ENCODE measurements at places on chromosomes 3 and 15. TPM values are rescaled to one million over a fixed set of nuclear protein-coding genes. Genes with fewer than 3 reads are reported as not detected.

GRCh38 chr15:63560741-63561448 is 36.3 kb upstream of the FBXL22 start:
- H3K27ac ChIP-seq: peak overlapping the region; percentile 80
- H3K4me1 ChIP-seq: peaks cover 42% of the 10 kb centered on the region
- peak; percentile 51 for DNase-seq
- H3K36me3 ChIP-seq: peaks cover 51% of the 10 kb centered on the region
- peak overlapping the region; percentile 3 for H3K4me3 ChIP-seq

DNA sequence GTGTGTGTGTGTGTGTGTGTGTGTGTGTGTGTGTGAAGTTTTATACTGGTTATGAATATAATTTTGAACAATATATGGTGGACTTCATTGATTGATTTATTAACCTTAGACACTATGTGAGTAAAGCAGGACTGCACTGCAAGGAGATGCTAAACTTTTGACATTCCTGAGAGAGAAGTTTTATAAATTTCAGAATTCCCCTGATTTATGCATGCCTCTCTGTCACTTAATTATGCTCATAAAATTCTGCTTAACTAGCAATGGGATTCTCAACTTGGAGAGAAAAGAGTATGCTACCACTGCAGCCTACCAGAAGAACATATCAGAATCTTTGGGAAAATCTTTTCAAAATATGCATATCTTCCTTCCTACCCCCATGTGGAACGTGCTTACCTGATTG is 144.6 kb downstream of the B3GALNT1 start:
- peaks cover 4% of the 10 kb centered on the region for H3K36me3 ChIP-seq
- H3K27ac ChIP-seq: no peak overlapping the region
- DNase-seq: no peak
- H3K27me3 ChIP-seq: peaks cover 4% of the 10 kb centered on the region
- H3K4me3 ChIP-seq: no peak overlapping the region

GRCh38 chr15:42490291-42490670 is 660 bp downstream of the ZNF106 start:
- DNase-seq: no peak
- peaks cover 35% of the 10 kb centered on the region for H3K4me1 ChIP-seq
- H3K36me3 ChIP-seq: peaks cover 1% of the 10 kb centered on the region
- H3K4me3 ChIP-seq: peak overlapping the region; percentile 97
- no peaks in the 10 kb centered on the region for H3K27me3 ChIP-seq

- no peaks in the 10 kb centered on the region for H3K27me3 ChIP-seq
- no peak for DNase-seq
- H3K36me3 ChIP-seq: peaks cover 13% of the 10 kb centered on the region
- no peak overlapping the region for H3K4me3 ChIP-seq
- H3K4me1 ChIP-seq: no peaks in the 10 kb centered on the region
These were observed 89.3 kb downstream of the NR2E3 start for GRCh38 chr15:71899674-71900073.

Gene NPAP1
- total RNA-seq: not detected

Gene IQCF5
- total RNA-seq: not detected

Gene GOLGA8S
- 0.18 TPM for total RNA-seq

Gene RARRES1
- not detected for total RNA-seq

Measured in activated naive CD8-positive, alpha-beta T cell treated with anti-CD3 and anti-CD28 coated beads for 36 hours (primary cell).